NCI-H2171 treated with DMSO at 0.1 percent for 48 hours (cell line): ENCODE measurements at places on chromosomes 5 and 9.

DNA sequence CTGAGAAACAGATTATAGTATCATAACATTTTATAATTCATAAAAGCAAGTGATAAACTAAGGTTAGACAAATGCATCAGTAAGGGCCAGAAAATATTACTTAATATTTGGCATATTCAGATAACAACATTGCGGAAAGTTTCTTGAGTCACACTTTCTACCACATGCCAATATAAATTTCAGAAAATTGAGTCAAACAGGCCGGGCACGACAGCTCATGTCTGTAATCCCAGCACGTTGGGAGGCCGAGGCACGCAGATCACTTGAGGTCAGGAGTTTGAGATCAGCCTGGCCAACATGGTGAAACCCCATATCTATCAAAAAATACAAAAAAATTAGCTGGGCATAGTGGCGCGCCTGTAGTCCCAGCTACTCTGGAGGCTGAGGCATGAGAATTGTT lies 47.1 kb downstream of the SLC38A9 start:
- DNase-seq, result no peak

- no peak for DNase-seq
Observed at GRCh38 chr5:13859270-13860065, 85.0 kb downstream of the DNAH5 start.

DNA sequence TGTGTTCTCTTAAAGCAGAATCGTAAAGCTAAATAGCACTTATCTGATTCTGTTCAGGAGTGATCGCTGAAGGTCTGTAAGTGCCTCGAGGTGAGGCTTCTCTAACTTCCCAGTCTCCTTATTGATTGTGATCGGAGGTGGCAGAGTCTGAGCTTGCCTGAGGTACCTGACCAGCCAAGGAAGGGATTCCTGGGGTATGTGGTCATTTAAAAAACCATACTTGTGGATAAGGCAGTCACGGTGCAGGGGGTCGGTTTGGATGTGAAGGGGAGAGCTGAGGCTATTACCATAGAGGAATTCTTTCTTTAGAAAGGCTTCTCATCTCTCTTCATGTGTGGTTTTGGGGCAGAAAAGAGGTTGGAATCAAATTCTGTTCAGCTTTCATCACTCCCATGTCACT lies 193.7 kb downstream of the TLE4 start:
- no peak for DNase-seq

GRCh38 chr9:95880021-95880690 lies 4.7 kb downstream of the ERCC6L2 start:
- no peak for DNase-seq

DNA sequence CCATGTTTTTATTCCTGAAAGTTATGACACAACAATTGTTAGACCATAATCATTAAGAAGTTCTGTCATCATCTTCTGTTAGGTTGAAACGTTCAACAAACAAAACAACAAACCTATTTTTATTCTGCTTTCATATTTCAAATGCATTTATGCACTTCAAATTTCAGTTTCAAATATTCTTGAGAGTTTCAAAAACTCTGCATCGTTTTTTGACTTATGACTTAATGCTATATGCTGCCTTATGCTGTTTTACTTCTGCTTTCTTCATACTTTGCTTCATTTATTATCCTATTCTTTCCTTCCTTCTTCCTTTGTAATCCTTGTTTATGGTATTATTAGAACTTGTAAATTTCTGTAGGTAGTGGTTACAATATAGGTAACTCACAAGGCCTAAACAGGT lies 95.0 kb downstream of the PCSK1 start:
- no peak for DNase-seq

GRCh38 chr9:14303521-14303920 lies 10.4 kb downstream of the NFIB start:
- DNase-seq, result no peak

DNA sequence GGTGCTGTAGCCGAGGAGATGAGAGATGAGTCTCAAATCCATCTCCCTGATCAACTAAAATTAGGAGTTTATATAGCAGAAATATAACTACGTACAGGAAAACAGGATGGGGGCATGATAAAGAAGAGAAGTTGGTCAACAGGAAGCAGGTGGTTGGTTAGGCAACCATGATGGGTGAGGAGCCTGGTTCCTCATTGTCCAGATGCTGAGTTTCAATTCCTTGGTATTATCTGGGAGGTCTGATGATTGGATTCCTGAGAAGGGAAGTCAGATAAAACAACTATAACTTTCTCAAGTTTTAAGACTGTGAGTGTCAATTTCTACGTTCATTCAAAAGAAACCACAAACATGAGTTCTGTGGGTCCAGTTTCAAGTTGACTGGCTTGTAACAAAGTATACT lies 323.9 kb downstream of the MTRR start:
- no peak for DNase-seq

GRCh38 chr5:123605822-123606221 lies 93.8 kb downstream of the CSNK1G3 start:
- DNase-seq, result no peak

GRCh38 chr5:87898574-87898973 lies 370.1 kb downstream of the TMEM161B start:
- no peak for DNase-seq

GRCh38 chr5:12668564-12668963 lies 764.3 kb upstream of the CTNND2 start:
- no peak for DNase-seq

- no peak for DNase-seq
Observed at GRCh38 chr9:18536554-18536953, 62.6 kb downstream of the ADAMTSL1 start.

- no peak for DNase-seq
Observed at GRCh38 chr9:113522858-113523257, 59.3 kb downstream of the RGS3 start.

- DNase-seq, result no peak
Observed at GRCh38 chr5:168651648-168652047, 72.5 kb upstream of the PANK3 start.

GRCh38 chr9:24189986-24190385 lies 355.7 kb downstream of the IZUMO3 start:
- DNase-seq, result no peak

DNA sequence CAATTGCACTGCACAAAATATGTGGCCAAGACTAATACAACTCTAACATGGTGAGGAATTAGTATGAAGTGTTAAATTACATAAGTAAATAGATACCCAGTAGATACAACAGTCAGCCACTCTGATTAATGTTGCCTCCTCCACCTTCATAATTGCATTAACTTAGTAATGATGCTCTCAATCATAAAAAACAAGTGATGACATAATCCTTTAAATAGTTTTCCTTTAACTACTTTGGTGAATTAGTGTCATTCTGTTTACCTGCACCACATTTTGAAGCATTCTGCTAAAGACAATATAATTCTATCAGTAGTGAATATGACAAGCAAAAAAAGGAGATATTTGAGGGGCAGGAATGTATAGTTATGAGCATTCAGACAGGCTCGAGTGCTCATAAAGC lies 265.9 kb upstream of the SLC24A2 start:
- no peak for DNase-seq

GRCh38 chr5:178389026-178389729 lies 156.6 kb upstream of the PHYKPL start:
- no peak for DNase-seq

DNA sequence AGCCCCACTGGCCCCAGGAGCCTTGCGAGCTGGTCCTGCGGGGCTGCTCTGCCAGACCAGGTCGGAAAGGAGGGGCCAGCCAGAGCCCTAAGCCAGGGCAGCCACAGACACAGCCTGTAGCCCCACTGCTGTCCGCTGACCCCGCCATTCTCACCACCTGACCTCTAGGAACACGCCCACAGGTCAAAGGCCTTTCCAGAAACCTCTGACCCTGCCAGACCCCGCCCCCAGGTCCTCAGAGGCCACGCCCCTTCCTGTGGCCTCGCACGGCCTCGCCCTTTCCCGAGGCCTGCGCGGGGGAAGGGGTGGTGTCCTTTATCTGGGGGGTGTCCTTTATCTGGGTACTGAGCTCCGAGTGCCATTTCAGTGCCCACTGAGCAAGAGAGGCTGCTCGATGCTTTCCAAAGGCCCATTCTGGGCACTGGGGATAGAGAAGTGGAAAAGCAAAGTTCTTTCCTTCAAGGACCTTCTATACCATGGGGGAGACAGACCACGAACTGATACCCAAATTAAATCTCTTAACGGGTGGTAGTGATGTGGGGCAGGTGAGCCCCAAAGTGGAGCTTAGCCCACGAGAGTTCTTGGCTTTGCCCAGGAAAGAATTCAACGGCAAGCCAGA lies 46.5 kb downstream of the P4HA2 start:
- DNase-seq, result no peak

DNA sequence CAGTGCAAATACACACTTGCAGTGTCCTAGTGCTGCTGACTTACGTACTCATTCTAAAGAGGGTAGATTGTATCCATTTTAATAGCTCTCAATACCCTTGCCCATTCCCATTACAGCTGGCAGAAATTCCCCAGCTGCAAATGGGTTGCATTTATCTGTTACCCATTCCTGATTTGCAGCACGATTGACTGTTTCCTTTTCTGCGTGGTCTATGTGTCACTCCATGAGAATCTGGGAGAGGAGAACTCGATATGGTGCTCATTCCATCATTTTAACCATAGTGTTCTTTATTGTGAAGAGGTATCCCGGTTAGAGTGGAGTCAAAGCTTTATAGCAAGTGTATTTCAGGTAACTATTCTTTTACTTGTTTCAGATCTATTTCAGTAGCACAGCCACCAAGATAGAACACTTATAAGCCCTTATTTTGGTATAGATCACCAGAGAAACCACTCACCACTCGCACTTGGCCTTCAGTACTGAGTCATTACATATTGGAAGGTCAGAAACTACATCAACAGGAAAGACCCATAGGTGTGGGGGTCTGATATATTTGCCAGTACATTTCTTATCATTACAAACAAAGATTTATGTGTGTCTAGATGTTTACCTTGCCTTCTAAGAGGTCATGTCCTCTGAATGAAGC lies 139.5 kb downstream of the MUSK start:
- DNase-seq, result no peak

DNA sequence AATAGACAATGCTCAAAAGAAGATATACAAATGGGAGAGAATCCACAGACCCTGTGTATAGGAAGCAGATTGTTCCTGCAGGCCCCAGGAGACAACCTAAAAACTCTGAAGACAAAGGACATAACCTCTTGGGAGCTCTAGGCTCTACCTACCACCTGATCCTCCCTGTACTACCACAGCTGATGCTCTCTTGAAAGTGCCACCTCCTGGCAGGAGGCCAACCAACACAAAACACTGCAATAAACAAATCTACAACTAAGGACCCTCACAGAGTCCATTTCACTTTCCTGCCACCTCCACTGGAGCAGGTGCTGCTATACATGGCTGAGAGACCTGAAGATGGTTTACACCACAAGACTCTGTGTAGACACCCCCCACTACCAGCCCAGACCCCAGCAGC lies 49.0 kb downstream of the STARD4 start:
- DNase-seq, result peak; percentile 93

- DNase-seq, result no peak
Observed at GRCh38 chr5:67964619-67965018, 250.9 kb upstream of the PIK3R1 start.

GRCh38 chr9:99226054-99226453 lies 4.0 kb downstream of the SEC61B start:
- no peak for DNase-seq

- peak; percentile 83 for DNase-seq
Observed at GRCh38 chr5:173327948-173328843, at the start of gene STC2. Gene STC2 (minus strand): TSS chr5:173328414. CDS start chr5:173328193, 221 bp downstream.

GRCh38 chr9:99326112-99326916 lies 104.2 kb downstream of the SEC61B start:
- no peak for DNase-seq

DNA sequence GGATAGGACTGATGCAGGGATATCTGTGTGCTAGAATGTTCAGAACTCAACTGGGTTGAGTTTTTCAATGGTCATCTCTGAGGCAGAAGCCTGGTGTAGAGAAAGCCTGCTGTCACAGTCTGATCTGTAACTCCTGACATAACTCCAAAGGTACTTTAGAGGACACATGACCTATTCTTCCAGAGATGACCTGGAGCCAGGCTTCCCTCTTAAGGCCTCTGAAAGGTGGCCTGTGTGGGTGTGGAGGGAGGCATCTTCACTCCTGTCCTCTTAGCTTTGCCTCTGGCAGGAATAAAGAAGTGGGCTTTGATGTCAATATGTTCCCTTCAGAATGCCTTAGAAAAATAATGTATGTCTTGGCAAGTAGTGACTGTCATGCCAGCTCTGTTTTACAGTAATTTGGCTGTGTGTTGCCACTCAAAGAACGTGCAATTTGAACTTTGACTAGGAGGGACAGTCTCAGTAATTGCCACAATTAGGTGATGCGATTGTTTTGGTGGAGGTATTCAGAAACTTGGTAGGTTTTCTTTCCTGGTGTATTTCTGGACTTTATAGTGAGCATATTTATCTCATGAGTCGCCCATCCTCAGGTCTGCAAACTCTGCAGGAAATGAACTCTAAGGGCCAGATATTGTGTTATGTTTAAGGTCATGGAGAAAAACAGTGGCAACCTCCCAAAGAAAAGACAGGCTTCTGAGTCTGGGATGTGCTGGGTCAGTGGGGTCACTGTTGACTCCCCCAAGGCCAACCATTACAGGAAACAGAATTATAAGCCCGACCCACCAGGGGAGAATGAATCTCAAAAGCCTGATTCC lies 3.2 kb upstream of the C5orf63 start:
- DNase-seq, result no peak
